Bladder microvascular endothelial cell (primary cell): ENCODE measurements at places on chromosomes 5 and 9. TPM values are rescaled to one million over a fixed set of nuclear protein-coding genes. Genes with fewer than 3 reads are reported as not detected.

The FAXDC2 gene
- total RNA-seq: 2.8 and 15.9 TPM in 2 replicates

The SHISAL2B gene
- not detected in 2 replicates for total RNA-seq

The LRRC14B gene
- not detected in 2 replicates for total RNA-seq

The SLC31A2 gene
- 5.3 and 14.5 TPM in 2 replicates for total RNA-seq

The SPATA31E1 gene
- not detected in 2 replicates for total RNA-seq

The VLDLR gene
- total RNA-seq: 7.4 and 26.9 TPM in 2 replicates
